Uterus (tissue), 4 donors: ENCODE measurements at places on chromosomes 4 and X. TPM values are rescaled to one million over a fixed set of nuclear protein-coding genes. Genes with fewer than 3 reads are reported as not detected.

The FTHL17 gene
- not detected for total RNA-seq

The SLC9B1 gene
- 2.5 TPM for total RNA-seq

The COL4A6 gene
- total RNA-seq = 51.3 TPM

The GPR173 gene
- total RNA-seq = 9.2 TPM

The REPS2 gene
- 68.4 TPM for total RNA-seq

The PPP2R3B gene
- total RNA-seq = 11.7 TPM

The CLCN4 gene
- 3.6 TPM for total RNA-seq

The PRRG1 gene
- 17.1 TPM for total RNA-seq

- DNase-seq = no peak
These were observed 176.0 kb downstream of the MGST2 start for GRCh38 chr4:139841464-139842195.

GRCh38 chrX:40719218-40719617 is 16.1 kb downstream of the MED14 start:
- no peak for DNase-seq

- no peak for DNase-seq
These were observed 127.4 kb upstream of the RPL34 start for GRCh38 chr4:108492816-108493595.

- no peak for DNase-seq
These were observed 143.8 kb downstream of the FBXW7 start for GRCh38 chr4:152392079-152392478.

GRCh38 chrX:49949961-49950360 is 27.6 kb downstream of the CLCN5 start:
- DNase-seq = no peak

DNA sequence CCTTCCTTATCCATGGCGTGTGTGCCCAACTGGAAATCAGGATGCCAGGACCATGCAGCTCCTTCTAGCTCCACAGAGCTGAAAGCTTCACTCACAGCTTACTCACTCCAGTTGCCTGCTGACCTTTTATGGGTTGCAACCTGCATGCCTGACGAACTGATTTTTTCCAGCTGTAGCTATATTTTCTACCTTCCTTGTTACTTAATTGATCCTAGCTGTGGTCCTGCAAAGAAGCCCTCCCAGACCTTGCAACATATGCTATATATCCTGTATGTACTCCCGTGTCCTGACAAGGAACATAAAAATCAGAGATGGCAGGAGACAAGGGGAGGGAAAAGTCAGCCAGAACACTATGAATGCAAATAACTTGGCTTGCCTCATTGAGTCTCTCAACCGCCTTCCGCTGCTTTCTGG is 135.3 kb upstream of the LDB2 start:
- peak; percentile 35 for DNase-seq

DNA sequence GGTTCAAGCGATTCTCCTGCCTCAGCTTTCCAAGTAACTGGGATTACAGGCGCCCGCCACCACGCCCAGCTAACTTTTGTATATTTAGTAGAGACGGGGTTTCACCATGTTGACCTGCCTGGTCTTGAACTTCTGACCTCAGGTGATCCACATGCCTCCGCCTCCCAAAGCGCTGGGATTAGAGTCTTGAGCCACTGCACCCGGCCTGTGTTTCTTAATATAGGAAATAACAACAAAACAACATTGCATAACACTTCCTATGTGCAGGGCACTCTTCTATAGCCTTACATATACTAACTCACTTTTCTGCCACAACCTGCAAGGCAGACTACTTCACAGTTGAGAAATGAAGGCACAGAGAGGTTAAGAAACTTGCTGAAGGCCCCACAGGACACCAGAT is 12.8 kb upstream of the TMEM131L start:
- DNase-seq = no peak

GRCh38 chrX:51956441-51956840 is 63.0 kb downstream of the MAGED1 start:
- DNase-seq = no peak

GRCh38 chrX:31508338-31508737 is 436.5 kb upstream of the FTHL17 start:
- DNase-seq = no peak

DNA sequence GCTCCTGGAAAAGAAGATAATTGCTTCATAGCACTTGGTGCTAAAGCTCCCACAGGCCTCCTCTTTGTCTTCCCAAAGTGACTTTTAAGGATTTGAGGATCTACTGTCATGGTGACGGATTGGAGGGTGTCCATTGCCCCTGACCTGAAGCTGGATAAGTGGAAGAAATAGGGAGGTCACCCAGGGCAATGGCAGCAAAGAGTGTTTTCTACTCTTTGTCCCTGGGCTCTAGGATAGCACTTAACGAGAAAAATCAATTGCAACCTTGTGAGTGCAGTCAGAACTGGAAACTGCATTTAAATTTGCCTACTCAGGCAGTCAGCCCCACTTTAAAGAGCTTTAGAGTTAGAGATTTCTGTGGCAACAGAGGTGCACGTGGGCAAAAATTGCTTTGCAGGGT is 43.7 kb upstream of the XK start:
- DNase-seq = no peak

GRCh38 chr4:122602277-122603142 is 18.4 kb downstream of the IL21 start:
- DNase-seq = no peak

GRCh38 chr4:163913571-163913970 is 419.1 kb downstream of the TMA16 start:
- DNase-seq = no peak

DNA sequence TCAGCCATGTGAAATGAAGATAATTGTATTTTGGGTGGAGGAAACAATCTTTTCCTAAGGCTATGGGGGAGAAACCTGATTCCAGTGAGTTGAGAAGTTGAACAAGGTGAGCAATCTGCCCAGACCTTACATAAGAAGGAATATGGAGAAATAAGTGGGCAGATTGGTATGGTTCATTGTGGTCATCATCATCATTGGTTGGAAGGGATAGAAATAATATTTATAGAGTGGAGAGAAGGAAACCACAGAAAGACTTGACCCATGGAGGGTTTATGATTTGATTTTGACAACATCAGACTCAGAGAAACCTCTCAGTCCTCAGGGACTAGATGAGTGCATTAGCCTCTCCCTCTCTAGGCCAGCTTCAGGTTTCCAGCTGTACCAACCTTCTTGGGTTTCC is 177.9 kb upstream of the NEIL3 start:
- no peak for DNase-seq

DNA sequence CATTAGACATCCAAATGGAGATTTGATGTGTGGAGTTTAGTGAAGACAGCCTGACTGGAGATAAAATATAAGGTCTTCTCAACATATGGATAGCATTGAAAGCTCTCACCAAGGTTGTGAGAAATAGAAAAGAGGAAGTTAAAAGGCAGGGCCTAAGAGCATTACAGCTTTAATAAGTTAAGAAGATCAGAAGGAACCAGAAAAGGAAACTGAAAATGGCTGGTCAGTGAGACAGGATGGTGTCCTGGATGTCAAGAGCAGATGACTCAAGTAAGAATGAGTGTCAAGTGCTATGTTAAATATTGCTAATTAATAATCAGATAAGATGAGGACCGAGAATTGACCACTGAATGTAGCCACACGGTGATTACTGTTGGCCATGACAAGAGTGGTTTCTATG is 642.9 kb downstream of the STPG2 start:
- no peak for DNase-seq

DNA sequence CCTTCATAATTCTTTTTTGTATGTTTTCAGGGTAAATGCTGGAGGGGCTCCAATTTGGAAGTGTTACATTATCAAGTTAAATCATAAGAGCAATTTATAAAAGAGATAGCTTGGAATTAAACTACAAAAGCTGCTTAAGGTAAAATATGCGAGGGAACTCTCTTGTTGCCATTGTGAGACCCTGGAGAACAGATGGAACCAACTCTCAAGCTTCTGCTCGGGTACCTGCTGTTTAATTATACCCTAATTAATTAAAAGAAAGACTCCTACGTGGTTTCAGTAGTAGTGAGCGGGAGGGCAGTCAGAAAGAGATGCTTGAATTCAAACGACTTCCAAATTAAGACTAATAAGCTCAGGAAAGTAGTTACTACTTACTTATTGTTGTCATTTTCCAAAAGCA is 313.1 kb upstream of the TACR3 start:
- DNase-seq = no peak

DNA sequence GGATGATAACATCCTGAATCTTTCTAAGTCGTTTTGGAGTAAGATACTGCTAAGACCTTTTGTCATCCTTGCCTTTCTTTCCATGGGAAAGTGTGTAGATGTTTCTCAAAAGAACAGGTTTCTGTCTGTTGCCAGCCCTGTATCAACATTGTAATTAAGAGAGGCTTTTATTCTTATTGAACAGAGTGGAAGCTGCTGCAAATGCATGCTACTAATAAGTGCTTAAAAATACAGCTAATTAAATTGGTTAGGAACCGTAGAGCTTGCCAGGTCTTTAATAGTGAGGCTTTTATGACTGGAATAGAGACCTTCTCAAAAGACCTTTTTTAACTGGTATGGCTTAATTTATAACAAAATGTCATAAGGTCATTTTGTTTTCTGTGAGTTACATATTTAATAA is 34.4 kb downstream of the INTU start:
- DNase-seq = no peak

- DNase-seq = no peak
These were observed 114.9 kb downstream of the VSIG4 start for GRCh38 chrX:65925005-65925404.

DNA sequence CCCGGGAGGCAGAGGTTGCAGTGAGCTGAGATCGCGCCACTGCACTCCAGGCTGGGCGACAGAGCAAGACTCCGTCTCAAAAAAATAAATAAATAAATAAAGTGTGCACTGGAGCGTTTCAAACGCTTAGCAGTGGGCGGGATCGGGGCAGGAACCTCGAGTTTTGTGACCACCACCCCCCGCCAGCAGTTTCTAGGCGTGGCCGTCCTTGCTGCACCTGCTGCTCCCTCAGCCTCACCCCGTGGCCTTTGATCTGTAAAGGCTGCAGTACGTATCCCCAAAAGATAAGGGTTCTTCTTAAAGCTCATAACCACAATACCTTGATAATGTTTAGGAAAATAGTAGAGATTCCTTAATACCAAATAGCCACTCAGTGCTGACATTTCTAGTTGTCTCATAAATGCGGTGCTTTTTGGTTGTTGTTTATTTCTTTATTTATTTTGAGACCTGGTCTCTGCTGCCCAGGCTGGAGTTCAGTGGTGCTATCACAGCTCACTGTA is 33.2 kb downstream of the PCGF3 start:
- DNase-seq = no peak

GRCh38 chr4:165826166-165826565 is 46.9 kb upstream of the TLL1 start:
- DNase-seq = no peak

- DNase-seq = no peak
These were observed 155.2 kb upstream of the GALNT7 start for GRCh38 chr4:173013232-173013930.

DNA sequence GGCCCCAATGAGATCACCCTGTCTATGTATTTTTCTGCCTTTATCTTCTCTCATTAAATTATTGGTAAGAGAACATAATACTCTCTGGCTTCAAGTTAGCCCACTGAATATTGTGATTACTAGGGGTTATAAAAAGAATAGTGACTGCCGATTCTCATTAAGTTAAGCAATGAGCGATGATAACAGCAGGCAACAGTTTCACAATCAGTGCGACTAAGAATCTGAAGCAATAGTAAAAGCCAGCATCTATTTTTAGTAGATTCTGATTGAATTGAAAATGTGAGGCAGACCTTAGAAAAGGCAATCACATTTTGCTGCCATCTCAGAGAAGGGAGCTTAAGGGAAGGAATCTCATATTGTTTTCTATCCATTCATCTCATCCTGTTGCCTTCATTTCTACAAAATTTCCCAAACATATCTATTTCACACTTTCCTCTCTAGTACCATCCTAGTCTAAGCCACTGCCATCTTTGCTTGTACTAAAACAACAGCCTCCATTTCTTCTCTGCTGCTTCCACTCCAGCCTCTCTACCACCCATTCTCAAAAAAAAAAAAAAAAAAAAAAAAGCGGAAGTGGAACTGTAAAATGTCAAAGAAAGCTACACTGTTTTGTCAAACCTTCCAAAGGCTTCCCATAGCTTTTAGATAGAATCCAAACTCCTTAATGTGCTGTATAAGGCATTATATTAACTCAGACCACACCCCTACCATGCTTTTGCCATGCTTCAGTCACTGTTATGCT is 17.4 kb downstream of the GABRA4 start:
- no peak for DNase-seq

DNA sequence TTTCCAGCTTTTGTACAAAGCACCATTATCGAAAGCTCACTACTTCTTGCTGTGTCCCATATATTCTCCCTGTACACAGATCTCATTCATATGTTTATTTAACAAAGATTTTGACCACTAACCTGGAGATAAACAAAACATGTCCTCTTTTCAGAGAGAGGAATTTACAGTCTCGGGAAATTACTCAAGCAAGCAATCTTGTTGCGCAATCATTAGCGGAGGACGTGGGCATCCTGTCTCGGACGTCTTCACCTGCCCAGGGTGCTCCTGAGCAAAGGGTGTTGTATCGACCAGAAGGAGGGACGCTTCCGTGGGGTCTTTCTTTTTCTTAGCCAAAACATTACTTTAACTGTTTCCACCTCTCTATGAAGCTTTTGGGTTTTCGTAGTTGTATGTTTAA is 66.5 kb upstream of the CLCN4 start:
- no peak for DNase-seq
